Renal cortex interstitium (tissue), 15 donors: ENCODE measurements at places on chromosomes 12 and 14. TPM values are rescaled to one million over a fixed set of nuclear protein-coding genes. Genes with fewer than 3 reads are reported as not detected.

DNA sequence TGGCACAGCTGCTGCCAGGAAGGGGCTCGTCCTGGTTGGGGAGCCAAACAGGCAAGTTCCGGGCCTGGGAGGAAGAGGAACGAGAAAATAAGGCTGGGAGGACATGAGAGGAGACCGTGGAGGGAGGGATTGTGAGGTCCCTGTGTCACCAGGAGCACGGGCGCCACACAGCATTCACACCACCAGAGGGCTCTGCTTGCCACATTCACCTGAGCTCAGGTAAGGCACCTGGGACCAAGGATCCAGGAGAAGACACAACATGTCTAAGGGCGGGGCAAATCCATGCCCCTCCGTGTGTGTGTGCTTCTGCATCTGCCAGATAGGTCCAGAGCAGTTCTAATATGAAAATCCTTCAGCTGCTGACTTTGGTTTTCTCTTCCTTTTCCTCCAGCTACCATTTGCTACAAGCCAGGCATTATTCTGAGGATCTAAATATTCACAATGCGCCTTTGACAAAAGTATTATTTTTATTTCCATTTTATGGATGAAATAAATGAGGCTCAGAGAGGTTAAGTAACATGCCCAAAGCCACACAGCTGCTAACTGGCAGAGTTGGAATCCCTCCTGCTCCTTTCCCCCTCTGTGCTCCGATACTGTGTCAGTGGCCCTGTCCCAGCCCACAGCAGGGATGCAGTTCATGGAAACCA, 14.6 kb downstream of the RAPGEF3 start:
- DNase-seq: no peak

The LMNTD1 gene
- polyA plus RNA-seq: not detected

GRCh38 chr12:85183855-85184254, 96.2 kb upstream of the ALX1 start:
- DNase-seq: no peak

GRCh38 chr12:31523306-31523705, 67.6 kb downstream of the DENND5B start:
- no peak for DNase-seq

The ANO2 gene
- polyA plus RNA-seq: 5.6 TPM

DNA sequence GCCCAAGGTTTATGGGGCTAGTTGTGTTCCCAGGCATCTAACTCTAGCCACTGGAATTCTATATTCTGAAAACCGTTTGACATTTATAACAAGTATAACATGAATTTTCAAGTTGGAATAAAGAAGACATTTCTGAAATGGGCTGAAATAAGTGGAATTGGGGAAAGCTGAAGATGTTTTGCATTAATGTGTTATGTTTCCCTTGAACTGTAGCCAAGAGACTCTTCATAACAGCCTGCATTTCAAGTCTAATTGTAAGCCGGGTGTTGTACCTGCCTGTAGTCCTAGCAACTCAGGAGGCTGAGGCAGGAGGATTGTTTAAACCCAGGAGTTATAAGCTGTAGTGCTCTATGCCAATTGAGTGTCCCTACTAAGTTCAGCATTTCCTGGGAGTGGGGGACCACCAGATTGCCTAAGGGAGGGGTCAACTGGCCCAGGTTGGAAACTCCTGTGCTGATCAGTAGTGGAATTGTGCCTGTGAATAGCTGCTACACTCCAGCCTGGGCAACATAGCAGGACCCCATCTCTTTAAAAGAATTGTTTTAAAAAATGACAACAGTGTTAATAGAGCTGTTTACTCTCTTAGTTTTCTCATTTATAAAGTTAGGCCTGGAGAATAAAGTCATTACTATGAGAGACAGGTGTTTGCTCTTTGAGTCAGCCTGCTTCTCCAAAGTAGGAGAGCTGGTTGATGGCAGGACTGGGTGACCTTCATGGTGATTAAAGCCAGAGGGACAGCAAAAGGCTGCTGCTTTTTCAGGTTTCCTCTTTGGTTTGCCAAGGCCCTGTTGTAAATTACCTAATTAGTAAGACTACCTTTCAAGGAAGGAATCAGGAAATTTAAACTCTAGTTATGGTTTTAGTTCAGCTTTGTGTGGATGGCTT, 483.6 kb upstream of the RGS6 start:
- no peak for DNase-seq

- DNase-seq: no peak
Observed at GRCh38 chr14:67387195-67387594, 24.8 kb downstream of the PLEK2 start.

The NYNRIN gene
- polyA plus RNA-seq: 47.5 TPM

The CCDC197 gene
- not detected for polyA plus RNA-seq

The EEF1AKMT3 gene
- polyA plus RNA-seq: 12.1 TPM

DNA sequence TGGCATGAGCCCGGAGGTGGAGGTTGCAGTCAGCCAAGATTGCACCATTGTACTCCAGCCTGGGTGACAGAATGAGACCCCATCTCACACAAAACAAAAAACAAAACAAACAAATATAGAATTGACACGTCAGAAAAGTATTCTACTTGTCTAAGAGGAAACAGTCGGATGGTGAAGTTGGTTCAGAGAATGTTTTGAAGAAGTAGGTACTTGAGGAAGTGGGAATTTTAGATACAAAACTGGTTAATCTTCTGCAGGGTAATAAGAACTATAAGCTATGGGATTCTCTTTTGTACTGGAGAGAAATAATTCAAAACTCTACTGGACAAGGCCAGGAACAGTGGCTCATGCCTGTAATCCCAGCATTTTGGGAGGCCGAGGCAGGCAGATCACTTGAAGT, 14.6 kb upstream of the TCTN1 start:
- no peak for DNase-seq

The PTCSC3 gene
- not detected for polyA plus RNA-seq

DNA sequence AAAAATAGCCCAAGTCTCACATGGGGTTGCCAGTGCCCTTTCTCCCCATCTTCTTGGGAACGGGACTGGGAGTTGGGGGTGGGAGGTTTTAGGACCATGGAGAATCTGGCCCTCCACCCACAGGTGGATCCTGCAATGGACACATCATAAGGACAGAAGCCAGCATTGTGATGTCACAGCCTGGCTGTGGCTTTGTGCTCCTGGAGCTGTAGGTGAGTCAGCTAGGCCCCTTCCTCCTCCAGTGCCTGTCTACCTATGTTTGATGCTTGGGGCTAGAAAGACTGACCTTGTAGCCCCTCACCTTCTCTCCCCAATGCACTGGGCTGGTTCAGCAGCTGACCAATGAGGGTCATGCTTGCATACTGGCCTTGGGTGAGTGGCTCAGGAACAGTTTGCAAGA, at the start of gene CCDC197:
TSS of gene CCDC197 (plus strand) at position 220 of the 400 bp plus-strand sequence. CDS start 831 bp downstream, outside the sequence.
- DNase-seq: no peak

The KLRC4 gene
- polyA plus RNA-seq: not detected

- no peak for DNase-seq
Observed at GRCh38 chr12:120836114-120836684, 68.0 kb downstream of the SPPL3 start.

The PRORP gene
- polyA plus RNA-seq: 30.6 TPM

DNA sequence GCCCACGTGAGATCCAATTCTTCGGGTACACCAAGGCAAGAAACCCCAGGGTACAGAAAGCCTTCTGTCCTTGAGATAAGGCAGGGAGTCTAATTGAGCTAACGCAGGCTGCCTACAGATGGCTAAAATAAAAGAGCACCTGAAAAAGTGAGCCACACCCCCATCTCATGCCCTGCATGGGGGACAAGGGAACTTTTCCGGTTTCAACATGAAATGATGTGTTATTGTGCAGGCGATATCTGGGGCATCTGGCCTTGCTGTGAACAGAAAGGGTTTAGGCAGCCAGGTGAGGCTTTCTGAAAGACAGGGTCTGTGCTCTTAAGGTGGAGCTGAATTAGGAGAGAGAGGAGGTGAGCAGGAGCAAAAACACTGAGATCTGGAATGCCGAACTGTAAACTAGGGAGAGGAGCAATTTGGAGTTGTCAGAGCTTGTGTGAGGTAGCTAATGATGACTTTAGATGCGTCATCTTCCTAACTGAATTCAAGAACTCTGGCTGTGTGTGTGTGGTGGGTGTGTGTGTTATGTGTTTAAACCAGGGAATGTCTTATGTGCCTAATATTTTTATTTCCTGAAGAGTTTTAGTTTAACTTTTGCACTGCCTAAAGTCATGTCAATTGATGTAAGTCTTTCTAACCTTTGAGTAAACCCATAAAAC, 20.1 kb upstream of the LDHB start:
- DNase-seq: no peak

- DNase-seq: no peak
Observed at GRCh38 chr14:61965030-61965745, 203.0 kb downstream of the SNAPC1 start.

- DNase-seq: no peak
Observed at GRCh38 chr12:78726854-78727253, 137.7 kb upstream of the SYT1 start.

The HOXC9 gene
- 26.5 TPM for polyA plus RNA-seq

The LRFN5 gene
- 10.9 TPM for polyA plus RNA-seq

- no peak for DNase-seq
Observed at GRCh38 chr12:39975374-39975918, 130.4 kb downstream of the SLC2A13 start.

DNA sequence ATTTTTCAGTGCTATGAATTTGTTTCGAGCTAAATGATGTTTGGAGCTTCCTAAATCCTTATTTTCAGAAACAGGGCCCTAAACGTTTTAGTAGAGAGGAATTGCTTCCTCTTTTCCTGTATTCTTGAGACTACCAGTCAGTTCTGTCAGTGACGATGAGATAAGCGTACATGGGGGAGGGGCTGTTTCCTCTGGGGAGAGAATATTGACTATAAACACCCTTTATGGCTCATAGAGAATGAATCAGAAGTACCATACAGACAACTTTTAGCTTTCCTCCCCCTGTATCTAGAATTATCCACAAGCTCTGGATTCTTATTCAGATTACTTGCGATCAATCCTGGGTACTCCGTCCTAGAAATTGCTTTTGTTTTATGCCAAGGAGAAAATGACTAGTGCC, 5.1 kb downstream of the TBK1 start:
- no peak for DNase-seq

DNA sequence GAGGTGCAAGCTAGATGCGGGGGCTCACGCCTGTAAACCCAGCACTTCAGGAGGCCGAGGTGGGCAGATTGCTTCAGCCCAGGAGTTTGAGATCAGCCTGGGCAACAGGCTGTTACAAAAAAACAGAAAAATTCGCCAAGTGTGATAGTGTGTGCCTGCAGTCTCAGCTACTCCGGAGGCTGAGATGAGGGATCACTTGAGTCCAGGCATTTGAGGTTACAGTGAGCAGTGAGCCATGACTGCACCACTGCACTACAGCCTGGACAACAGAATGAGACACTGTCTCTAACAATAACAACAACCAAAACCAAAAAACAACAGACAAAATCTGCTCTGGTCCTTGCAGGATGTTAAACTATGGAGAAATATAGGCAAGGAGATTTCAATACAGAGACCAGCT, 13.9 kb downstream of the BTBD7 start:
- no peak for DNase-seq

DNA sequence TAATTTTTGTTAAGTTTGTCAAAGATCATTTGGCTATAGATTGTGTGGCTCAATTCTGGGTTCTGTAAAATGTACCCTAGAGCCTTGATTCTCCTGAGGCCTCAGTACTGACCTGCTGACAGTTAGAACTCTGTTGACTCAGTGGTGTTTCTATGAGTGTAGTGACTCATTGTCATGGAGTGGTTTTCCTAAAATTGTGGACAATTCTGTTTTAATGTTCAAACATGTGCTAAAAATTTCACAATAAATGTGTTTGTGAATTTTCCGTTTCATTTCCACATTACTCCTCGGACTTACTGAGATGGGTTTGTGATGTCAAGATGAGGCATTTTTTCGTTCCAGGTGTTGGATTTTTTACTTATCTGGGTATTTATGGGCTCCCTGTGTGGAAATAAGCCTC, 695.9 kb downstream of the TMEM121 start:
- DNase-seq: no peak

DNA sequence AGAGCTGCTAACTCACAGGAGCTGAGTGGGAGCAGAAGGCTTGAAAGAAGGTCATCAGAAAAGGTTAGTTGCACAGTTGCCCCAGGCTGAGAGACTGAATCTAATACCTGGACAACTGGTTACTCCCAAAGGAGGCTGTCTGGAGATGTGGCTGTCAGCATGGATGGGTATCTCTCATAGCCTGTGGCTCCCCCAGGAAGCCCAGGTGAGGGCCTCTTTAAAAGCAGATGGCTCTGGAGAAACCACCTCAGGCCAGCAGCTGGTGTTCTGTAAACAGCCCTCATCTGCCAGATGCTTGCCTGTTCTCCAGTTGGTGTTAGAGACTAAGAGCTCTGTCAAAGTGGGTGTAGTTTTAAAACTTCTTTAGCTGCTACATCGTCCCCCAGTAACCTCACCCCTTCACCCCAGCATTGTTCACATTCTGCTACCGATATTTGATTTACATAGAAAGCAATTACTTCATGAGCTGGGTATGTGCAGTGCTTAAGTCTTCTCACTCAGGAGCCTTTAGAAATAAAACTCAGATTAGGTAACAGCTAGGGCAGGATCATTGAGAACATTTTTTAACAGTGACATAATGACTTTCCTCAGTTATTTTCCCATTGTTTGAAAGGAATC, 25.8 kb downstream of the DACT1 start:
- no peak for DNase-seq

The GPATCH2L gene
- 35.9 TPM for polyA plus RNA-seq

DNA sequence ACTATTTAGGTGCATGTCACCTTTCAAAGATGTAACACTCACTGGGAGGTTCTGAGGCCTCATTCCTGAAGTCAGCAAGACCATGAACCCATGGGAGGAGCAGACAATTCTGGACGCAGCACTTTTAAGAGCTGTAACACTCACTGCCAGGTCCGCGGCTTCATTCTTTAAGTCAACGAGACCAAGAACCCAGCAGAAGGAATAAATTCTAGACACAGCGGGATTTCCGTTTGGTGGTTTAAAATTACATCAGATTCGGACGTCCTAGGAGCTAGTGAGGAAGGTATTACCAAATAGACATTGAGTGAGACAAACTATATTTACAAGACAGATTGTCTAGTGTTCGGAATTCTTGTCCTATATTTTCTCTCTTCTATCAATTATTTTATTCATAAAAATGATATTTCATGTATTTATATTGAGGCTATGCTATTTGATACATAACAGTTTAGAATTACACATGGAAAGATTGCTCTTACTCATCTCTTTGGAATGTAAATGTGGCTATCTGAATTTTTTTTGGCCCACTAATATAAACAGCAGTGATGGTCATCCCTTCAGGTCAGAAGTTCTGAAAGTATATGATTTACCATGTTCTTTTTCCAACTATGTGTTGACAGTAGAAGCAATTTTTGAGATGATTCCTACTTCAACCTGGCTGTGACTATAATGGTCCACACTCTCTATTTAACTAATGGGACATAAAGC, 1973.0 kb upstream of the FLRT2 start:
- no peak for DNase-seq

GRCh38 chr14:103121846-103122584, 1.2 kb upstream of the TNFAIP2 start:
- peak; percentile 78 for DNase-seq

The ZC2HC1C gene
- 6.3 TPM for polyA plus RNA-seq

The EEA1 gene
- 18.3 TPM for polyA plus RNA-seq

GRCh38 chr14:60773558-60773957, 39.0 kb downstream of the MNAT1 start:
- DNase-seq: no peak

- DNase-seq: no peak
Observed at GRCh38 chr14:51006781-51007211, 62.5 kb upstream of the PYGL start.

- DNase-seq: peak; percentile 94
Observed at GRCh38 chr12:45268672-45269411, 52.9 kb downstream of the ANO6 start.
